ENCODE measurements at places on chromosomes 6 and 20. TPM values are rescaled to one million over a fixed set of nuclear protein-coding genes. Genes with fewer than 3 reads are reported as not detected.

DNA sequence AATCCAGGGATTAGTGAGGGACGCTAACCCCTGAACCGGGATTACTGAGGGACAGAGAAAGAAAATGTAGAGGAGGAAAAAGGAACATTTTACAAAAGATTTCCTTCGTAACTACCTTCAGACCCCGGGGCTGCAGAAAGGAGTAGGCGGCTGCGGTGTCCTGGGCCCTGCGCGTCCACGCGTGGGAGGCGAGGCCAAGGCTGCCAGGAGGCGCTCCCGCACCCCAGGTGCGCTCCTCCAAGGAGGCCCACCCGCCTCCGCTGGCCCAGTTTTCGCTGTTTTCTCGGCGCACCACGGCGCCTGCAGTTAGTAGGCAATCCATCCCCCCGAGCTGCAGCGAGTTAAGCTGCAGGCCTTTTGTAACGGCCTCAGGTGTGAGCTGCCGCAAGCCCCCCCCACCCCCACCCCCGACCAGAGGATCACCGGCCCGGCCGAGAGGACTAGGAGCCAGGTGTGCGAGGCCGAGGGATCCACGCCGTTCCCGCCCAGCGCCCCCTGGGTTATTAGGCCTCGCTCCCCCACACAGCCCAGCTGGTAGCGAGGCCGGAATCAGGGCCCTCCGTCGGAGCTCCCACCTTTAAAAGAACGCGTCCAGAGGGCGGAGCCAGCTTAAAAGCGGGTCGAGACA lies 380.3 kb upstream of the ARID1B start:
- DNase-seq = peak; percentile 87

- peak; percentile 61 for DNase-seq
These were observed 65.2 kb downstream of the RIPOR3 start for GRCh38 chr20:50625986-50626677.

- no peak for DNase-seq
These were observed 34.2 kb upstream of the BTN3A2 start for GRCh38 chr6:26330859-26331217.

GRCh38 chr20:2708665-2709064 lies 16.1 kb downstream of the EBF4 start:
- DNase-seq = no peak

DNA sequence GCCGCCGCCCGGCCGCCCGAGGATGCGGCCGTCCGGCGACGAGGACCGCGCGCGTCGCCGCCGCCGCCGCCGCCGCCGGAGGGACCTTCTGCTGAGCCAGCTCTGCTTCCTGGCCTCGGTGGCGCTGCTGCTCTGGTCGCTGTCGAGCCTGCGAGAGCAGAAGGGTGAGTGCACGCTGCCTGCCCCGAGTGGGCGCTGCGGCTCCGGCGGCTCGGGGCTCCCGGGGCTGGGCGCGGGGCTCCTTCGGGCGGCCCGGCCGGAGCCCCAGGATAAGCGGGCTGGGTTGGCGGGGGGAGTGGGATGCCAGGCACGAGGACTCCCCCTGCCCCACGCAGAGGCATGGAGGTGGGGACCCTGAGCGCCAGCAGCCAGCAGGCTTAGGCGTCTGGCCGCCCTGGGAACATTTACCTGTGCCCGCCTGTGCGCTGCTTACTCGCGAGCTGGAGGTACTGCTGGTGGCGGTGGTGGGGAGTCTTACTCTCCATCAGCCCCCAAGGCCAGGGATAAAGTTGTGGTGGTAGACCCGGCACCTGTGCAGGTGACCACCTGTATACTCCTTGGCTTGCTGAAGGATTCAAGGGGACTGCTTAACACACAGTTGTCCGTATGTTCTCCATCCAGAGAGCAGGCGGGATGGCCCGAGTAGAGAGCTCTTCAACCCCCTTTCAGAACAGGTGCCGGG lies 520 bp downstream of the SLC24A3 start:
- DNase-seq = no peak

DNA sequence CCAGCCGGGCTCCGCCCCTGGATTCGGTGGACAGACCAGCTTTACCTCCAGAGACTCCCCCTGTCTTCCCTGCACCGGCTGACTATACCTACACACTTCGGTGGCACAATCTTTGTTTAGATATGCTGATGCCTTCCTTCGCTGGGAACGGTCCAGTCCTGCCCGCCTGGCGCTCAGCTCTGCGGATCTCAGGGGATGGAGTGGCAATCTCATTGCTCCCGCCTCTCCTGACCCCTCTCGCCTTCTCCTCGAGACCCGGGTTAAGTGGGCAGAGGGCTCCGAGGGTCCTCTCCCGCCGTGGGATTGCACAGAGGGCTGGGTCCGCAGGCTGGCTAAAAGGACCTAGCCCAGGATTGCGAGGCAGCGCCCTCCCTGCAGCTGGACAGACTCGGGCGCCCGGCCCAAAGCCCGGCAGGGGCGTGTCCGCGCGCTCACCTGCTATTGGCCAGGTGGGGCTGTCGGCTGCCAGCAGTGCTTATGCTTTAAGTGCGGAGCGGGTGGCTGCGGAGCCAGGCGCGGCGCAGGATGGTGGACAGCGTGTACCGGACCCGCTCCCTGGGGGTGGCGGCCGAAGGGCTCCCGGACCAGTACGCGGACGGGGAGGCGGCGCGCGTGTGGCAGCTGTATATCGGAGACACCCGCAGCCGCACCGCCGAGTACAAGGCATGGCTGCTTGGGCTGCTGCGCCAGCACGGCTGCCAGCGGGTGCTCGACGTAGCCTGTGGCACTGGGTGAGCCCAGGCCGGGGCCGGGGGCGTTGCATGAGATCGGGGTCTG lies at the start of gene GNMT:
Gene GNMT, plus strand, starts transcription at position 512 of the 777 bp plus-strand sequence. Its CDS starts 14 bp downstream, at position 526.
- no peak for DNase-seq

- no peak for DNase-seq
These were observed 114.3 kb upstream of the BTN3A2 start for GRCh38 chr6:26250698-26251044.

DNA sequence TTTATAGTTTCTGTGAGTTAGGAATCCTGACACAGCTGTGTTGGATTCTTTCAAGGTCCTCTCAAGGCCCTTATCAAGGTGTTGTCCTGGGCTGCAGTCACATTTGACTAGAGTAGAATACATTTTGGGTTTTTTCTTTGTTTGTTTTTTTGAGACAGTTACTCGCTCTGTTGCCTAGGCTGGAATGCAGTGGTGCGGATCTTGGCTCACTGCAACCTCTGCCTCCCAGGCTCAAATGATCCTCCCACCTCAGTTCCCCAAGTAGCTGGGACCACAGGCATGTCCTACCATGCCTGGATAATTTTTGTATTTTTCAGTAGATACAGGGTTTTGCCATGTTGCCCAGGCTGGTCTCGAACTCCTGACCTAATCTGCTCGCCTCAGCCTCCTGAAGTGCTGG lies 15.7 kb downstream of the NFYA start:
- DNase-seq = no peak

DNA sequence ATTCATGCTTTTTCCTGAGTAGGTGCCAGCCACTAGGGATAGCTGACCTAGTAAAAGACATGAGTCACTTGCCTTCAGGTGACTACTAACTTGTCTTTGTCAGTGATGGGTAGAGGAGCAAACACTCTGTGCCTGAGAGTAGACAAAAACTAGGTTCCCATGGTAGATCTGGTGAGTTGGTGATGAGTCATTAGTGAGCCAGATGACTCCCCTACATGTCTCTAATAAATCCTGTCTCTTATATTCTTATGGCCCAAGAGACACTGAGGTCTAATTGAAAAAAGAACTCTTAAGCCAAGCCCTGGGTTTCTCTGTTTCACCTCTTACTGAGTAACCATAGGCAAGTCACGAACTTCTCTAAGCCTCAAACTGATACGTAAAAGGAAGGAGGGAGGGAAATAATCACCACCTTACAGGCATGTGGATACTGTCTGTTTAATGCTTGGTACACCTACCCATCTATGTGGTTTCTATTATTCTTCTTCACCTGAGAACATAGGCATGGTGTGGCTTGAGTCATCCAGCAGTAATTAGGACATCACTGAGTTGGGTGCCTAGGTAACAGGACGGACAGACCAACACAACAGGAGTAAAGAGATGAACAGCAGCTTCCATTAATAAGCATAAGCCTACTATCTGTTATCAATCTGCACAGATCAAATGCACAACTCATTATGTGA lies 20.3 kb downstream of the TTPAL start:
- DNase-seq = no peak

DNA sequence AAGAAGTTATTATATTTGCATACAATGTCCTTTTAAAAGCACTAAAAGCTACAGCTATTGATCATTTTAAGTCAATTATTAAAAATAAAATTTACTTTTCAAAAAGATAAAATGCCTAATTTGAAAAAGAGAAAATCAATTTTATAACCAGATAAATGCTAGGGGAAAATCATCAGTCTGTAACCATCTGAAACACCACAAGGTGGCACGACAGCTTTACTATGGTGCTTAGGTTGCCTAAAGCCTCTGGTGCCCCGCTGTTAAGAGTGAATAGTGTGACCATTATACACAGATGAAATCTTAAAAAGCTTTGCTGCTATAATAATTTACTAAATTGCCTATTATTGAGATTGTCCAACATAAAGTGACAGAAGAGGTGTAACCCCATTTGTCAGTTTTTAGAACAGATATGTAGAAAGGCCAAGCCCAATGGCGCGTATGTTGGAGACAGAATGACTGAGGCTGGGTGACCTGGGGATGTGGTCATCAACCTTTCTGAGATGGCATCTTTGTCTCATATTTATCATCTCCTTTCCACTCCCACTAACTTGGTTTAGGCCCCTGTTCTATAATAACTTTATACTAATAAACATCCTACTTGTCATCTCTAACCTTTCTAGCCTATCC lies 100.8 kb downstream of the MOXD1 start:
- DNase-seq = peak; percentile 82

DNA sequence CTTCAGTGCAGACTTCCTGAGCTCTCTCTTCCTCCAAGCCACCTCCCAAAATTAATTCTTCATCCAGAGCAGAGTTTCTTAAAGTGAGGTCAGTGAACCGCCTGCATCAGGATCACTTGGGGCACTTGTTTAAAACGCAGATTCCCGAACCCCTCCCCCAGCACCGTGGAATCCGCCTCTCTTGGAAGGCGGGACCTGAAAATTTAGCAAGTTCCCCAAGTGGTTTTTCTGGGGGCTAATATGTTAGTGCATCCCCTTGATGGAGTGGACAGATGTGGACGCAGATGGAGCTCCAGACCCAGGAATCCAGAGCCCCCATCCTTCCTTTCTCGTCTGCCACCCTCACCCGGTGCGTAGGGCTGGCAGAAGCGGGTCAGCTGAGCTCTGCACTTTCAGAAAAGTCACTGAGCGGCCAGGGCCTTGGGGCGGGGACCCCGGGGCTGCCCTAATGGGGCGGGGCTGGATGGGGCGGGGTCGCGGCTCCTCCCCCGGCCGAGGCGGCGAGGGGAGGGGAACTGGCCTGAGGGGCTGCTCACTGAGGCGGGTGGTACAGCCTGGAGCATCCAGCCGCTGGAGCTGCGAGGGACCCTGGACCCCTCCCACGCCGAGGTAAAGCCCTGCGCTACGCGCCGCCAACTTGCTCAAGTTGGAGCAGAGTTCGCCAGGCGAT lies at the start of the genes DEFB124 and REM1:
Gene DEFB124, minus strand, starts transcription at position 370 of the 670 bp plus-strand sequence. CDS start 2,114 bp downstream, outside the sequence.
Gene REM1, plus strand, starts transcription at position 531 of the 670 bp plus-strand sequence. CDS start 1,158 bp downstream, outside the sequence.
- no peak for DNase-seq

DNA sequence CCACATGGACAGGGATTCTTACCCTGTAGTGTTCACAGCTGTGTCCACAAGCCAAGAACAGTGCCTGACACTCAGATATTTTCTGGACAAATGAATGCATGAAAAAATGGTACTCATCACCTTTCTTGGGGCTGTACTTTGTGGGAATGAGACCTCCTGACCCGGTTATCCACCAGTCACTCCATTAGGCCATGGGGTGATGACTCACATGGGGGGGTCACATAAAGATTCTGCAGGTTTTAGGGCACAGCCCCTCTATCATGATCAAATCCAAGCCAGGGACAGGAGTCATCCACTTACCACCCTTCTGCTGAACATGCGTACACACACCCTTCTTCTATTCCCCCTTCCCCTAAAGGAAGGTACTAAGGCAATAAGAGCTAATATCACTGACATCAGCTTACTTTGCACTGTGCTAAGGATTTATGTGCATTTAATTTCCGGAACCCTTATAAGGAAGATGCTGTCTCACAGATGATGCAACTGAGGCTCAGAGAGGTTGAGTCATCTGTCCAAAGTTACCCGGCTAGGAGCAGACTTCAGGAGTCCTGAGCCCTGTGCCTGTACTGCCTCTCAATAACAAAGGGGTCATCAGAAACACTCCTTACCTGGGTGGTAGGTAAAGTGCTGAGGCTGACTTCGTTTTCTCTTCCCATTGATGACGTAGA lies 107.8 kb downstream of the NFATC2 start:
- no peak for DNase-seq

- DNase-seq = no peak
These were observed 82.2 kb downstream of the GPR63 start for GRCh38 chr6:96755096-96755495.

DNA sequence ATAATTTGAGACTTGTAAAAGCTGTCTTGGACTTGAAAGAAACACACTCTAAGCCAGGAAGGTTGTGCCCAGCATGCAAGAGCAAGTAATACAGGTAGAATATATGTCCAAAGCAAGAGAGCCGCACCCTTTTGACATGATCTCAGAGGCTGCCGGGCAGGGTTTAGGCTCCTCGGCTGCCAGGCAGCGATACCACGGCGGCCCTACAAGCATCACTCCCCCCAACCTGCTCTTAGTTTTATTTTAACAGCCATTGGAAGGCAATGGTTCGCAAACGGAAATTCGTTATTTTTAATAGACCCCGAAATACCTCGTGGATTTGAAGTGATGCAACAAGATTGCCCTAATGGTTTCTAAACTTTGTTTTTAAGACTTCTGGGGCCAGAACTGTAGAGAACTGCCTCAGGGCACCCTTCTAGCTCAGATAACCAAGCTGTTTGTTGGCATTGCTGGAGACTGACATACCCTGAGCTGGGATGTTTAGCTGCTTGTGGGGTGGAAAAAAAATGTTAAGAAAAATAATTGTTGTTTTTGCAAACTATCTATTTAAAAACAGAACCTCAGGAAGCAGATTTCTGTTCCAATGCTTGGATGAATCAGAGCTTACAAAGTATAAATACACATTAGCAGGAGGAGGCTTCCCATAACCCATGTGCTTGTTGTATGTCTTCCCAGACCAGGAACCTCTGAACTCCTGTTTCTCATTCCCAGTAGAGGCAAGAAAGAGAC lies 39.0 kb downstream of the JAG1 start:
- DNase-seq = no peak

HCK gene
- 2.2 TPM for total RNA-seq

SLC35F1 gene
- total RNA-seq = not detected

SAPCD1 gene
- 66.8 TPM for total RNA-seq

RBM24 gene
- not detected for total RNA-seq

GSTA3 gene
- not detected for total RNA-seq

TAGAP gene
- 22.7 TPM for total RNA-seq

KCNS1 gene
- not detected for total RNA-seq
